Stimulated activated CD8-positive, alpha-beta memory T cell treated with anti-CD3 and anti-CD28 coated beads, Interleukin-4, amount 100 ng/mL, for 4 hours (primary cell): ENCODE measurements at places on chromosomes 7 and 10.

DNA sequence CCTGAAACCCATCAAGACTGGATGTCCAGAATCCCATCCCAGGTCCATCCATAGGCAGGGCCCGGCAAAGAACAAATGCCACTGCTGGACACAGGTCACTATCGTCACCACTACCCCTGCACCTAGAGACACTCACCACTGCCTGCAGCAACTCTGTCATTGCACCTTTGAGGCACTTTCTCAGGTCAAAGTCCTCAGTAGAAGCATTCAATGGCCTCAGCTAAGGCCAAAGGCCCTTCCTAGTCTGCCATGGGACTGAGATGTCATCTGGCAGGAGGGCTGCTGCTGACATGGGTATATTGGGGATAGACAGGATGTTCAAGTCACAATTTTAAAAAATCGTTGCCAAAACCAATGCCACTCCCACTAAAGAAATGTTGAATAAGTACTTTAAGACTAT is 58.7 kb downstream of the GPAM start:
- DNase-seq, result no peak

DNA sequence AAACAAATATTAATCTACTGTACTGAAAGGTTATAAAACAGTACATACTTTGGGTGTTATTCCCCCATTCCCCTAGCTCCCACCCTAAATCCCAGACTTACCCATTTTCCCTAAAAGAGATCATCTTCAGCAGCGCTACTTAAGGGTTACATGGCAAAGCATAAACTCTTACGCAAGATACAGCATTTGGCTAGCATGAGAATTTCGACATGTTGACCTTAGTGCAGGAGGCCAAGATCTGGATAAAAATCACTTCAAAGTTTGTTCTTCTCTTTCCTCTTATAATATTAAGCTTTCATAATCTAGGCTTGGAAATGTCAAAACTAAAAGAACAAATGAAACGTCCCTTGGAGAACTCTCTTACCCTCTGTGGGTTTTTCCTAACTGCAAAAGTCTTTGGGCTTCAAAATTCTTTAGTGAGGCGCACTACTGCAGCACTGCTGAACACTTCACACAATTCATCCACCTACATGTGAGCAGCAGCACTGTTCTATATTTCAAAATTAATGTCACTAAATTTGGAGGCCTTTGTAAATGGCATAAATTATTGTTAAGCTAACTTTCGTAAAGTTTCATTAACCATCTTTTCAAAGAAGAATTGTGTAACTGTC is 59.5 kb upstream of the PDLIM1 start:
- no peak for DNase-seq

GRCh38 chr10:113427811-113428558 is 124.9 kb upstream of the HABP2 start:
- DNase-seq, result no peak

GRCh38 chr10:34637418-34637911 is 177.6 kb downstream of the PARD3 start:
- peak; percentile 12 for DNase-seq

DNA sequence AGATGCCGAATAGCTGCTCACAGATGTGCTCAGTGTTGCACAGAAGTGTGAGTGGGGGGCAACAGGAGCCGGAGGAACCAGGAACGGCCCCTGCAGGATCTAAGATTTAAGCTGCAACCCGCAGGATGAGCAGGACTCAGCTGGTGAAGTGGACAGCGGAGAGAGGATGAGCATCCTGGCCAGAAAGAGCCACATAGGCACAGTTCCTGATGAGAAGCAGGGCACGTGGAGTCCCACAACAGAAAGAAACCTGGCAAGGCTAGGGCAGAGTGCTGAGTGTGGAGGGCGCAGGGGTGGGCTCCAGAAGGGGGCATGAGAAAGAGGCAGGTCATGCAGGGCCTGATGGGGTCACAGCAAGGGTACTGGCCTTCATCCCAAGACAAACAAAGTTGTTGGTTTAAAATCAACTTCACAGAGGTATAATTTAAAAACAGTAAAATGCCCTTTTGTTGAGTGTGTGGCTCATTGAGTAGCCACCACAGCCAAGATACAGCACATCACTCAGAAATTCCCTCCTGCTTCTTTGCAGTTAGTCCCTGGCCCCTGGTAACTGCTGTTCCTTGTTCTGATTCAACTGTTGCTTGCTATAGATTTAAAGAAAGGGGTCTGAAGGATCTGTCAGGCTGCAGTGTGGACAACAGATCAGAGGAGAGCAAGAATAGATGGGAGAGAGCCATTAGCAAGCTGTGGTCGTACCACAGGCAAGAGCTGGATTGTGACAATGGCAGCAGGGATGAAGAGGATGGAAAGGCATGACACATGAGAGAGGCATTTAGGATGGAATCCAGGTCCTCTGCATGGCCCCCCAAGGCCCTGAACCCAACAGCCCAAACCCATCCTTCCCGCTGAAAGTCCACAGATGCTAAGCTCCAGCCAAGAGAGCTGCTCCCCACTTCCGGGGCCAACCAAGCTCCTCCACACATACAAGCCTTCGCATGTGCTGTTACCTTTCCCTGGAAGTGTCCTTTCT is 53.1 kb upstream of the OSBPL3 start:
- no peak for DNase-seq

- no peak for DNase-seq
Measured at GRCh38 chr7:22016507-22016906, 70.8 kb upstream of the CDCA7L start.
